ENCODE measurements at places on chromosomes 7 and 10. TPM values are rescaled to one million over a fixed set of nuclear protein-coding genes. Genes with fewer than 3 reads are reported as not detected.

PDZD7 gene
- total RNA-seq = 0.62 TPM

DNA sequence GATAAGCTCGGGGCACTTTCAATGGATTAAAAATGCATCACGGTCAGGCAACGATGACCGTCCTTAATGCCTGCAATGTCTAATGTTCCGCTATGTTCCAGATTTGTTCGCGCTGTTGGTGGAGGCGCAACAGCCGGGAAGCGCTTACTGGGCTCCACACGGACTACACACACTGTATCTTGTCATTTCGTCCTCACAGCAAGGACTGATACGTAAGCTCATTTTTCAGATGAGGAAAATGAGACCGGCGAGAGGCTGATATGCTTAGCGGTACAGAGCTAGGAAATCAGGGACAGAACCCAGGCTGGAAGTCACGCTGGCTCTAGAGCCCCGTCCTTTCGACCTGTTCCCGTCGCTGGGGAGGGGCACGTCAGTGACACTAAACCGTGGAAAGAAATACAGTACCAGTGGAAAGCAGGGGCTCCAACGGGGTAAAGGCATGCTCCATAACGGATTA, 670 bp downstream of the TPK1 start:
- peak overlapping the region; percentile 99 for H3K27ac ChIP-seq
- H3K36me3 ChIP-seq = peaks cover 11% of the 10 kb centered on the region
- H3K27me3 ChIP-seq = no peaks in the 10 kb centered on the region
- peak overlapping the region; percentile 93 for H3K4me3 ChIP-seq
- DNase-seq = no peak

- no peaks in the 10 kb centered on the region for H3K4me1 ChIP-seq
- DNase-seq = no peak
- H3K36me3 ChIP-seq = no peaks in the 10 kb centered on the region
- H3K27me3 ChIP-seq = no peaks in the 10 kb centered on the region
These were observed 530.2 kb upstream of the FZD8 start for GRCh38 chr10:36171953-36172940.

PDK4 gene
- not detected for total RNA-seq

DNA sequence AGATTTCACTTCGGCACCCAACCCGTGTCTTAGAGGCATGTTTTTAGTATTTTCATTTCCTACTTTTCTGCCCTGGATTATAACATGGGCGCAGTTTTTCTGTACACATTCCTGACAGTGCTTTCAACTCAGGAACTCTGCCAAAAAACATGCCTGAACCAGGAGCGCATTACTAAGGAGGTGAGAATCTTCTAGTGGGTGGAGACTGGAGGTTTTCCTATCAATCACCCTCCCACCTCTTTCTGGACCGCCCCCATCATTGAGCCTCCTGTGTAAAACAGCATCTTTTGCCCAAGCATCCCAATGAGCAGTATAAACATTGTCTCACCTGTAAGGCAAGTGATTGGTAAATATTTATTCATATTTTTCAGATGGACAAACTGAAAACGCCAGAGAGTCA, 53.2 kb downstream of the STK17A start:
- peak overlapping the region; percentile 90 for H3K27ac ChIP-seq
- peaks cover 52% of the 10 kb centered on the region for H3K36me3 ChIP-seq
- peaks cover 59% of the 10 kb centered on the region for H3K4me1 ChIP-seq
- H3K27me3 ChIP-seq = no peaks in the 10 kb centered on the region

- no peak overlapping the region for H3K4me3 ChIP-seq
- H3K27ac ChIP-seq = no peak overlapping the region
These were observed 14.8 kb upstream of the ANKRD1 start for GRCh38 chr10:90935581-90936275.

DNA sequence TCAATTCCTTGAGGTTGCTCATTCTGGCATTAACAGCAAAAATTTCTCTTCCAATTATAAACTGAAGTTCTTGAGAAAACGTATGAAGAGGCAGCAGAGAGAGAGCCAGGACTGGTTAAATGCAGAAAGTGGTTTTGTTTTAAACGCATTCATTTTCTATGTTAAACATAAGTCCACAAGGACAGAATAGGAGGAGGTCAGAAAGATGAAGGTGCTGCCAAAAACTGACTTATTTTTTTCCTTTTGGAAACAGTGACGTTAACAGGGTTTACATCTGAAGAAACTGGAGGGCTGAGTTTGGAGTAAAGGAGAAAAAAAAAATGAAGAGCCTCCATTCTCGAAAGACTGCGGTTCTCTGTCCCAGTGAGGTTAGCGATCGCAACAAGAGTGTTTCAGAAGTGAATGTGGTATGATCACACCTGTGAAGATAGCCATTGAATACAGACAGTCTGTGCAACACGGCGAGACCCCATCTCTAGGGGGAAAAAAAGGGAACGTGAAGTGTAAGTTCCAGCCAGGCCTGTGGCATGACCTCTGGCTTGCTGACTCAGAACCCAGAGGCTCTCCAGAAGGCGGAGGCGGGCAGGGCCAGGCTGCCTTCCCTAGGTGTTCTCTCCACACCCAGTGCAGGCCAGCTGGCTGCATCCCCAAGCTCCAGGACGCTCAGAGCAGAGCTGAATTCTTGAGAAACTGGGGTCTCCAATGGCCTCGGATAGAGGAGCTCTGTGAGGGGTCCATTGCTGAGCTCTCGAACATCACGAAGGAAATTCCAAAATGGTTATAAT, 84.0 kb downstream of the CHST15 start:
- H3K36me3 ChIP-seq = no peaks in the 10 kb centered on the region
- no peak overlapping the region for H3K4me3 ChIP-seq
- DNase-seq = no peak
- no peak overlapping the region for H3K27ac ChIP-seq
- no peaks in the 10 kb centered on the region for H3K4me1 ChIP-seq

GRCh38 chr10:74587109-74587854, 239.1 kb upstream of the KAT6B start:
- peak overlapping the region; percentile 60 for H3K4me3 ChIP-seq
- H3K4me1 ChIP-seq = peaks cover 26% of the 10 kb centered on the region
- no peak for DNase-seq

WNT16 gene
- total RNA-seq = not detected

- no peak overlapping the region for H3K4me3 ChIP-seq
- no peak overlapping the region for H3K27ac ChIP-seq
- no peak for DNase-seq
- H3K4me1 ChIP-seq = no peaks in the 10 kb centered on the region
These were observed 195.0 kb downstream of the AHR start for GRCh38 chr7:17493446-17493845.

- peaks cover 4% of the 10 kb centered on the region for H3K36me3 ChIP-seq
- DNase-seq = no peak
- H3K27ac ChIP-seq = no peak overlapping the region
- no peak overlapping the region for H3K4me3 ChIP-seq
- peaks cover 2% of the 10 kb centered on the region for H3K4me1 ChIP-seq
These were observed 73.0 kb downstream of the UBE3C start for GRCh38 chr7:157211690-157212089.

TFEC gene
- total RNA-seq = 1.0 TPM

GRCh38 chr7:115058726-115059125, 136.8 kb downstream of the MDFIC start:
- no peak for DNase-seq
- no peak overlapping the region for H3K27ac ChIP-seq
- no peak overlapping the region for H3K4me3 ChIP-seq

NPTX2 gene
- 0.20 TPM for total RNA-seq

DNA sequence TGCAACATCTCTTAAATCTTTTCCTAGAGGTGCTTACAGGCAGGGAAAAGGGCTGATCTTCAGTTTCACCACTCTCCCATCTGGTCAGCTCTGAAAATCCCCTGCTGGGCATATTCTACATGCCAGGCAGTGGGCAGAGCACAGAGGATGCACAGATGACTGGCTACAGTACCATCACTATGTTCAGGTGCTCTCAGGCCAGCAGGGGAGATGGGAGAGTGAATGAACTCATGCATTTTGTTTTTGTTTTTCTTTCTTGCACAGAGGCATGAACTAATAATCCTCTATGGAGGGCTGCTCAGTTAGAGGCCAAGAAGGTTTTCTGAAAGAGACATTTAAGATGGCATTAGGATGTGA, 19.3 kb downstream of the ELMO1 start:
- no peak overlapping the region for H3K27ac ChIP-seq
- peaks cover 6% of the 10 kb centered on the region for H3K36me3 ChIP-seq
- no peak overlapping the region for H3K4me3 ChIP-seq
- peaks cover 37% of the 10 kb centered on the region for H3K4me1 ChIP-seq
- no peaks in the 10 kb centered on the region for H3K27me3 ChIP-seq

GRCh38 chr10:86929468-86930380, 27.7 kb downstream of the MMRN2 start:
- H3K4me1 ChIP-seq = no peaks in the 10 kb centered on the region
- no peaks in the 10 kb centered on the region for H3K27me3 ChIP-seq
- no peaks in the 10 kb centered on the region for H3K36me3 ChIP-seq

GRCh38 chr7:19026888-19027287, 90.5 kb downstream of the TWIST1 start:
- H3K4me3 ChIP-seq = no peak overlapping the region
- DNase-seq = no peak
- H3K36me3 ChIP-seq = no peaks in the 10 kb centered on the region
- no peaks in the 10 kb centered on the region for H3K4me1 ChIP-seq
- H3K27me3 ChIP-seq = no peaks in the 10 kb centered on the region

DNA sequence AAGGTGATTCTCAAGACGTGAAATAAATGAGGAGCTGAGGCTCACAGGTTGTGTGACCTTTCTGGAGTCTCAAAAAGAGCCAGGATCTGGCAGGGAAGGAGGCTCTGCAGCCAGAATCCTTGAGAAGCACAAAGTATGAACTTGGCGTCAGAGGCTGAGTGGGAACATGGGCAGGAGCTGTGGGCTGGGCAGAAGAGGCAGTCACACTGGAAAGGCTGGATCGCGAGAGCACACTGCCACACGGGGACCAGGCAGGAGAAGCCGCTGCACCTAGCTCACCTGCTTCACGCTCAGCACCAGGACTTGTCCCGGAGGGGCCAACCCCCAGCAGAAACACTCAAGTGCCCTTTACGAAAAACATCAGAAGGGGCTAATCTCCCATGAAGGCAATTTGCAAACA, 535.0 kb downstream of the TNS3 start:
- H3K27me3 ChIP-seq = peaks cover under 1% of the 10 kb centered on the region
- DNase-seq = no peak
- H3K27ac ChIP-seq = no peak overlapping the region
- H3K4me3 ChIP-seq = no peak overlapping the region

- no peak overlapping the region for H3K4me3 ChIP-seq
- peaks cover 27% of the 10 kb centered on the region for H3K27me3 ChIP-seq
- no peak for DNase-seq
- H3K27ac ChIP-seq = no peak overlapping the region
- H3K4me1 ChIP-seq = no peaks in the 10 kb centered on the region
- no peaks in the 10 kb centered on the region for H3K36me3 ChIP-seq
These were observed 267.7 kb upstream of the NFE2L3 start for GRCh38 chr7:25884265-25884828.

DNA sequence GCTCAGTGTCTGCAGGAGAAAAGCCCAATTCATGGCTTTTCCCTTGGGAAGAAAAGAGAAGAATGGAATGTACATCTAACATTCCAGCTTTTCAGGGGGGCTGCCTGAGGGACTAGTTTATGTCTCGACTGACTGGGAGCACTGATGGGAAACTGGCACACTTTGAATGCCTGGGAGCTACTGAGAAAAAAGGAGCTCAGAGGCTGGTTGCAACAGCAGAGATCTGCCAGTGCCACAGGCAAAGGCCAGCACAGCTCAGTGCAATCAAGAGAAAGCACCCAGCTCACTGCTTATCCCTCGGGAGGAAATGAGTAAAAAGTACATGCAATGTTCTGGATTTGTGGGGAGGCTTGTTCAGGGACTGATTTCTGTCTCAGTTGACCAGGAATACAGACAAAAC, 226.2 kb downstream of the COBL start:
- peaks cover 17% of the 10 kb centered on the region for H3K36me3 ChIP-seq
- no peaks in the 10 kb centered on the region for H3K4me1 ChIP-seq
- H3K27me3 ChIP-seq = peaks cover 9% of the 10 kb centered on the region
- no peak for DNase-seq

TMEM270 gene
- not detected for total RNA-seq

DNA sequence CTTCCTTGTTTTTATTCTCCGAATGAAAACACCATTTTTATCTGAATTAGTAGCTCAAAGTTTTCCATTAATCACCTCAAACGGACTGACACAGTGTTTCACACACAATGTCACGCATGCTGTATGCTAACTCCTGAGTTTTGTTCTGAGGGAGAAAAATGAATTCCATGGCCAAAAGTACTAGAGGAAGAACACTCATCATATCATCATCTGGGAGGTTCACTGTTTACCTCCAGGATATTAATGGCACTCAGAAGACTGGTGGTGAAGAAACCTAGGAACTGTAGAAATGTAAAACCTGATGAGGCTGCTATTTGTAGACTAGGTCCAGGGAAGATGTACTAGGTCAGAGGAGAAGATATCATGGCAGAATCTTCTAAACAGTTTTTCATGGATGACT, 395.6 kb upstream of the ETV1 start:
- no peak overlapping the region for H3K4me3 ChIP-seq
- H3K27ac ChIP-seq = no peak overlapping the region
- no peaks in the 10 kb centered on the region for H3K36me3 ChIP-seq

DNA sequence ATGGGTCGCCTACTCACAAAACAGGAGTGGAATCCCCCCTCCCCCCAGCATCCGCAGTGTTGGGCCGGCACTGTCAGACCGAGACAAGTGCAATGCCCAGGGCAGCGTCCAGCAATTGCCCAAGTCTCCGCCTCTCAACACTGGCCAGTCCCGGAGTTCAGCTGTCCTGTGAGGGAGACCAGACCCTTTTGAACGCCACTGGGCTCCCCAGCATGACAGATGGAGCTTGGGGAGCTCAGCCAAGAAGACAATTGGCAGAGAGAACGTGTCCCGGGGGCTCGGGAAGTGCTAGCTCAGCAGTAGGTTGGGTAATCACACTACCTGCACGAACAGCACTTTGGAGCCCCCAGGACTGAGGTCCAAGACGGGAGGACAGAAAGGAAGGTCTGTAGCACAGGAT, 4.7 kb downstream of the COPS6 start:
- no peak overlapping the region for H3K4me3 ChIP-seq
- DNase-seq = no peak
- no peaks in the 10 kb centered on the region for H3K27me3 ChIP-seq
- H3K36me3 ChIP-seq = peaks cover 31% of the 10 kb centered on the region

GRCh38 chr7:30726296-30727006, 25.5 kb upstream of the INMT start:
- no peaks in the 10 kb centered on the region for H3K36me3 ChIP-seq
- peak overlapping the region; percentile 63 for H3K4me3 ChIP-seq
- H3K27me3 ChIP-seq = no peaks in the 10 kb centered on the region
- DNase-seq = no peak

DNA sequence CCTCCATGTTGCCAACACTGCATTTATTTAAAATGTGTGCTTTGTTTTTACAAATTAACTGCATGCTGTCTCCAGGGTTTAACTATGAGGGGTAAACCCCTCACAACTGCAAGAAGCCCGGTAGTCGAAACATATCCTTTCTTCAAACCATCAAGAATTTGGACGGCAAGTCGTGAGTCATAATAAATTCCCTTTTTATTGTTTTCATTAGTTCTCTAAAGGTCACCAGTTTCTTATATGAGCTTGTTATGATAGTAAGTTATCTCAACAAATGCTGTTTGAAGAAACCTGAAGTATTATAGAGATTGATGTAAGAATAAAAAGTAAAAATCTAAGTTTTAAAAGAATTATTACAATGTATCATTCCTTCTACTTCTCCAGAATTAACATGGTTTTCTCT, 12.2 kb upstream of the FIGNL1 start:
- no peak overlapping the region for H3K27ac ChIP-seq
- no peak overlapping the region for H3K4me3 ChIP-seq
- DNase-seq = no peak
